ENCODE measurements at places on chromosomes 5 and 9. TPM values are rescaled to one million over a fixed set of nuclear protein-coding genes. Genes with fewer than 3 reads are reported as not detected.

- ATAC-seq, result no peak
Measured at GRCh38 chr5:41519801-41520200, 9.4 kb upstream of the PLCXD3 start.

DNA sequence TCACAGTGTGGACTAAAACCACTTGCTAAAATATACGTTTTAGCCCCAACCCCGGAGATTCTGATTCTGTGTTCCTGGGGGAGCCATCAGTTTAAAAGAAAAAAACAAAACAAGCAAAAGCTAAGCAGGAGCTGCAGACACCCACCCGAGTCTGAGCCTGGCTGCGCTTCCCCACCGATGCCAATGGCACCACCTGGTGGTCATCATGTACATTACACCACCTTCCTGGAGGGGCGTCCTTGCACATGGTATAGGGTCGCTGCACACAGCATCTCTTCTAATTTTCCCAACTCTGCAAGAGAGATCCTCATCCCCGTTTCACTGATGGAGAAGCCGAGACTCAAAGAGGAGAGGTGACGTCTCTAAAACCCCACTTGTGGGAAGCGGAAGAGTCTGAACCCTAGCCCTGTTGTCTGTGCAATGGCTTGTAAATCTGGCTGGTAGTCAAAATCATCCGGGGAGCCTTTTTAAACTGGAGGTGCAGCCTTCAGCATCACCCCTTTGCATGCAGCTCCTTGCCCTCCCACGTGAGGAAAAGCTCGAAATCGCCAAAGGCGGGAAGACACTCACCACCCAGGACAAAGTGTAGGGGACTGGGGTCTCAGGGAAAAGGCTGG lies 23.1 kb upstream of the CNOT6 start:
- ATAC-seq, result peak; percentile 11

DNA sequence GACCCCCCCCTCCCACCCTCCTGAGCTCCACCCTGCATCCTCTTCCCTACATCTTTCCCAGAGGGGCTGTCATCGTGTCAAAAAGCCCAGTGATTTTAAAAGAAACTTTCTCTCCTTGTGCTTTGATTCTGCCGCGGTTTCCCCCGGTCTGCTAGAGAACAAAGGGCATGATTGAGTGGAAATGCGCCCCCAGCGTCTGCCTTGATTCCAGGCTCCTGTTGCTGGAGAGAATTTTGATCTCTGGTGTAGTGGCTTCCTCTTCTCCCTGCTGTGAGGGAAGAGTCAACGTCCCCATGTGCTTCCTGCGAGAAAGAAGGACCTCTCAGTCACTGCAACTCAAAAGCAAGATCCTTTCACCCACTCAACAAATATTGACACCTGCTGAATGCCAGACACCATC lies 61.9 kb upstream of the RAPGEF1 start:
- no peak for ATAC-seq

- peak; percentile 89 for ATAC-seq
Measured at GRCh38 chr5:111278858-111279504, 54.8 kb downstream of the CAMK4 start.

- no peak for ATAC-seq
Measured at GRCh38 chr9:92663951-92664350, 6.0 kb downstream of the IPPK start.

HAND1 gene
- 0.10 TPM for total RNA-seq

DNA sequence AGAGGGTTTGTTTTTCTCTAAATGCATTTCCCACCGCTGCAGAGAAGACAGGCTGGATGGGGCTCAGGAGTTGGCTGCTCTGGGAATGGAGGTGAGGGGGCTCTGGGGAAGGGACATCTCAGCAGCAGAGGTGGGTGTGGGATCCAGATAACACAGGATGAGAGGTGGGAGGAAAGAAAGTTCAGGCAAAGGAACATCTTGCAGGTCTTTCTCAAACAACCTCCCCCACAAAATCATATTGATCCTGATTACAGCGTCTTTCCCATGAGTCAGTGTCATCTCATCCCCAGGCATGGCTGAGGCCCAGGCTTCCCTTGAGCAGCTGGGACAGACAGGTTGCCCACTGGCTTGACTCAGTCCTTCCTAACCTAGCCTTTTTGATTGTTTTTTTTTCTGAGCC lies 11.3 kb upstream of the ACSL6 start:
- peak; percentile 21 for ATAC-seq

DNA sequence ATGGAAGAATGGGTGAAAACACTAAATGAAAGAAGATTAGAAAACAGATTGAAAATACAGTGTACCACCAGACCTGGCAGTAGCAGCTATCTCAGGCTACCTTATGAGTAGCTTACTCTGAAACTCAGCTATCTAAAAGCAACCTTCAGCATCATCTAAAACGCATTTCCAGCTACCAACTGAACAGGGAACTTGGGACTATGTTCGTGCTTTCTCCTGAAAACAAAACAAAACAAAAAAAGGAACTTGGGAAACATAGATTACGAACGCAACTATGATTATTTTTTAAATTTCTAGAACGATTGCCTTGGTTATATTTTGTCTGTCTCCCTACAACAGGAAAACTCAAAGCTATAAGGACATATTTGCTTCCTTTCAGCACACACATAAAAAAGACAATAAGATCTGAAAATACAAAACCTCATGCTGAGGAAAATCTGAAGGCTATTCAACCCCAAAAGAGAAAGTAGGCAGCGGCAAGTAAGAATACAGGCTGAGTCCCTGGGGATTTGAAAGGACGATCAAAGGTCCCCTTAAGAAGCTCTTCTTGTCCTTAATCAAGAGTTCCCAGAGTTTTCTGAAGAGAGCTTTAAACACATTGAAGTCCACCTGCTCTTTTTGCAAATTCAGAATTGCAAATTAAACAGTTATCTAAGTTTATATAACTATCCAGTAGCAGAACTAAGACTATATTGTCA lies 53.4 kb downstream of the OR2K2 start:
- no peak for ATAC-seq

DNA sequence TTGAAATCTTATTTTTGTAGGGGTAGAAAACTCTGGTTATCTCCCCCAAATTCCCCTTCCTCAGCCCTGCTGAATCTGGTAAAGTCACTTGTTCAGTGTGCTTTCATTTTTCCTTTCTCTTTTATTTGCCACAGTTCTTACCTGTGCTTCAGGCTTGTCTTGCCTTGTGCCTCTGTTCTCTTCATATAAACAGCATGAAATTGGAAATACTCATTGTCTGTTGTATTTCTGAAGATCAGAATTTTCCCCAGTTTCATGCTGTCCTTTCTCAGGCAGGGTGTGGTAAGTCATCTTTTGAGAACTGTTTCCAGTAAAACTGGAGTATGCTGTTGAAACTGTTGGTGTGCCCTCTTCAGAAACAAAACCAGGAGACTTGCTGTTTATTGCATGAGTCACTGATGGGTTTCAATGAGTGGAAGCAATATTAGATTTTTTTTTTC lies 7.0 kb downstream of the PAM start:
- ATAC-seq, result no peak

GRCh38 chr5:175406300-175406699 lies 37.7 kb downstream of the DRD1 start:
- ATAC-seq, result no peak

- no peak for ATAC-seq
Measured at GRCh38 chr5:59496524-59497134, 396.9 kb downstream of the PDE4D start.

- ATAC-seq, result no peak
Measured at GRCh38 chr5:107408564-107408963, 262.2 kb downstream of the EFNA5 start.

DNA sequence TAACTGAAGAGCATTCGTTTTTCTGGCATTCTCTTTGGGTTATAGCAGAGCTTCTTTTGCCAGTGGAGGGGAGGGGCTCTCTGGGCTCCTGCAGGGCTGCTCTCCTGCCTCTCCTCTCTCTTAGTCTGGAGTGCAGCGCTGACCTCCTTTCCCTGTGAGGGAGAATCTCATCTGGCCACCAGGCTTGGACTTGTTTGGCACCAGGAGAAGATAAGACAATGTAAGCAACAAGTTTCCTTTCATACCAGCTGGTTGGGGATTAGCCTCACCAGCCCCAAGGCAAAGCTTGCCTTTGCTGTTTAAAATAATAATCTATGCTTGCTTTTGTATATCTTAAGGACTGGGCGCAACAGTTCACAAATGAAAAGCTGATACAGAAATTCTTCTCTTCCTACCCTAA lies 196.4 kb downstream of the TLE4 start:
- peak; percentile 65 for ATAC-seq

DNA sequence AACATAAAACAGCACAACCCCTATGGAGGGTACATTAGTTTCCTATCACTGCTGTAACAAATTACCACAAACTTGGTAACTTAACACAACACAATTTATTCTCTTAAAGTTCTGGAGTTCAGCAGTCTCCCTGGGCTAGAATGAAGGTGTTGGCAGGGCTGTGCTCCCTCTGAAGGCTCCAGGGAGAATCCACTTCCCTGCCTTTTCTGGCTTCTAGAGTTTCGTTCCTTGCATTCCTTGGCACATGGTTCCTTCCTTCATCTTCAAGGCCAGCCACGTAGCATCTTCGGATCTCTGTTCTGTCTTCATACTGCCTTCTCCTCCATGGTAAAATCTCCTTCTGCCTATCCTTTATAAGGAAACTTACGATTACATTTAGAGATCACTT lies 25.0 kb upstream of the GSN start:
- no peak for ATAC-seq

PLAC8L1 gene
- total RNA-seq, result 1.9 TPM

SOHLH1 gene
- not detected for total RNA-seq

DNA sequence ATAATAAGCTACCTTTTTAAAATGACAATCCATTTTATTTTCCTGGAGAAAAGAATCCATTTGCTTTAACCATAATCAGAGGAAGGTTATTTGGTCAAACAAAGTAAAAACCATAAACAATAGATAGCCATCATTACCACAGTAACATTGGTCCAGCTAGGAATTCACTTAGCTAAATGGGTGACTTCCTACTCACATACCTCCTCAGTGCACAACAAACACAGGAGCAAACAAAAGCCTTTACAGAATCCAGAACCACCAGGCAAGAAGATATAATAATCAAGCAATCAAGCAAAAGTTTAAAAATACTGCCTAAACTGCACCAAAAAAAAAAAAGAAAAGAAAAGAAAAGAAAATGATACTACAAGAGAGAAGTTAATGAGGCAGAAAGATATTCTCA lies 949 bp upstream of the IFNK start:
- no peak for ATAC-seq

DNA sequence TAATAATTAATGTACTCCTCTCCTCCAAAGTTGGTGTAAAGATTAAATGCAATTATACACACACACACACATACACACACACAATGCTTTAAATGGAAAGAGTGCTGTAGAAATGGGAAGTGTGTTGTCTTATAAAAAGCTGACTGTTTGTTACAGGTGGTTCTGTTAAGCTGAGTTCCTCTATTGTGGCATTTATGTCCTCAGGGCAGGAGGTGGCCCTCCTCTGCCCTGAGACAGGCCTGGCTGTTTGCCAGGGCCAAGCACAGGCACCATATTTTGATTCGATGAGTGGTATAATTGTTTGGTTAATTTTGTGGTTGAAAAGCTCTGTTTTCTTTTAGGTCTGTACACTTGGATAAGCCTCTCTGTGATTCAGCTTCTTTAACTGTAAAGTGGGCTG lies 573.9 kb downstream of the KIF4B start:
- ATAC-seq, result no peak

PCDHA9 gene
- total RNA-seq, result 1.4 TPM

ZFAND5 gene
- total RNA-seq, result 427 TPM

GRCh38 chr9:7710686-7711085 lies 88.9 kb downstream of the DMAC1 start:
- ATAC-seq, result no peak

GRM6 gene
- total RNA-seq, result 0.26 TPM

GRCh38 chr9:2253636-2254580 lies 238.8 kb downstream of the SMARCA2 start:
- peak; percentile 17 for ATAC-seq

AHRR gene
- total RNA-seq, result 1.3 TPM

Measured in motor neuron (in vitro differentiated cells).